Activated T-cell treated with anti-CD3 and anti-CD28 coated beads, Interleukin-2, amount 50 U/mL, for 4 hours (primary cell): ENCODE measurements at places on chromosomes 2 and 18. TPM values are rescaled to one million over a fixed set of nuclear protein-coding genes. Genes with fewer than 3 reads are reported as not detected.

DNA sequence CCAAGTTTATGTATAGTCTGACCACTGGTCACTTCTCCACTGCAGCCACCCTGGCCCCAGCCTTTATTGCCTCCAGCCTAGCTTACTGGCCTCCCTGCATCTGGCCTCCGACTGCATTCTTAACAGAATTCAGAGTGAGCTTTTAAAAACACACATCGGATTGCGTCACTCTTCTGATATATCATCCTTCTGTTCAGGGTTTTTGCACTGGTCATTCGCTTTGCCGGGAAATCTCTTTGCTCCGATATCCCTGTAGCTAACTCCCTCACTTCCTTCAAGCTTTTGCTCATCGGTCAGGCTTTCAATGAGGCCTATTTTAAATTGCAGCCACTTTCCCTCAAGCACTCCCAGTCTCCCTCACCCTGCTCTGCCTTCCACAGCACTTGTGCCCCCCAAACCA, 101.6 kb upstream of the DLX2 start:
- DNase-seq: no peak

- peak; percentile 57 for DNase-seq
Observed at GRCh38 chr18:48975817-48976649, 25.3 kb upstream of the SMAD7 start.

DNA sequence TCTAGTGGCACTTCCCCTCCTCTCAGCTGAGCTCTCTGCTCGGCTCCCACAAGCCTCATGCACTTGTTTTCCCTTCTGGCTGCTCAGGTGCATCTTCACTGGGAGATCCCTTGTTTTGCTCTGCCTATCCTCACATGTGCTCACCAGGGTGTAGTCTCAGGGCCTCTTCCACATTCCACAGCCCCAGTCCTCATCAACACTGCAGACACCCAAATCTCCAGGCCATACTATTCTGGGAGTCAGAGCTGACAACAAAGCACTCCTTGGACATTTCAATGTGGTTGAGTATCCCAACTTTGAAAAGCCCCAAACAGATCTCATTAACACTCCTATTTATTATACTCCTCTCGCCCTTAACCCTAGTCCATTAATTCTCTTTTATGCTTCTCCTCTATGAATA, 71.3 kb downstream of the CCDC93 start:
- DNase-seq: no peak

- no peak for DNase-seq
Observed at GRCh38 chr2:39476524-39476923, 39.4 kb upstream of the MAP4K3 start.

- no peak for DNase-seq
Observed at GRCh38 chr2:23589739-23590138, 204.8 kb downstream of the KLHL29 start.

DNA sequence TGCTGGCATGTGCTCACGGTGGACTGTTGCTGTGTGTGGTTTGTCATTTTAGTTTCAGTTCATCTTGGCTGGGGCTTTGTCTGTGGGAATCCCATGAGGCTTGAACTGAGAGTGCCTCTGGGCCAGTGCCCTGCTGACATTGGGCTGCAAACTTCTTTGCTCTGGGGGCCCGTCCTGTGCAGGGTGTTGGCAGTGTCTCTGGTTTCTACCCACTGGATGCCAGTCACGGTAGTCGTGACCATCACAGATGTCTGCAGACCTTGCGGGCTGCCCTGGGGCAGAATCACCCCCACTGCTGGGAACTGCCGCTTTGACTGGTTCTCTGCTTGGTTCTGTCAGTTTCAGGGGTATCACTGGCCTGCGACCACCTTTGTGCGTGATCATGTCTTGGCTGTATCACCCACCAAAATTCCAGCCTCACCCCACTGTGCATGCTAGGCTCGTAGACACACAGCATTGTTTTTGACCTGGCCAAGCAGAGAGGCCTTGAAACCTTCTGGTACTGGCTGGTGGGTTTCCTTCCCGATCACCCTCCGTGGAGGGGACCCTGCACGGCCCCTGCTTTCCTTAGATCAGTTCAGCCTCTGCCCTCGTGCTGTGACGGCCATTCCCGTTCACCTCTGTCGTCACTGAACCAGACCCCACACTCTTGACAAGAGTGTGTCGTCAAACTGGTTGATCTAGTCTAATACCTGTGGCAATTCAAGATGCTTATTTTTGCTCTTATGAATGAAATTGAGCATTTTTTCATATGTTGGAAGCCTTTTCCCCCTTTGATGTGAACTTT, 57.6 kb downstream of the KCNG2 start:
- DNase-seq: no peak

DNA sequence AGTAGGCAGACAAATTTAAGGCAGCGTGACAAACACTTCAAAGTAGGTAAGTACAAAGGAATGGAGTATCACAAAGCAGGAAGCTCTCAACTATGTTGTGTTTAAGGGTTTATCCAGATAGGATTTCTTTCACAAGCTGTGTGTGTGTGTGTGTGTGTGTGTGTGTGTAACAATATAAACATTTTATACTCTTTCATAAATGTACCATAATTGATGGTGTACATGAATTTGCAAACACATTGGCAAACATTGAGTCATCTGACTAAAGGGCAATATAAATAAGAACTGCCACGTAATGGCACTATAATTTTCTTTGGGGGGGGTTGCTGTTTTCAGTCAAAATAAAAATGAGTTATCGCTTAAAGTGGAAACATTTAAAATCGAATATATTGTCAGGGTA, 1004.4 kb upstream of the DDX18 start:
- DNase-seq: no peak

- no peak for DNase-seq
Observed at GRCh38 chr18:48997985-48998831, 47.4 kb upstream of the SMAD7 start.

- DNase-seq: no peak
Observed at GRCh38 chr2:86378469-86378868, 41.0 kb upstream of the REEP1 start.

CBLN2 gene
- not detected for total RNA-seq

DNA sequence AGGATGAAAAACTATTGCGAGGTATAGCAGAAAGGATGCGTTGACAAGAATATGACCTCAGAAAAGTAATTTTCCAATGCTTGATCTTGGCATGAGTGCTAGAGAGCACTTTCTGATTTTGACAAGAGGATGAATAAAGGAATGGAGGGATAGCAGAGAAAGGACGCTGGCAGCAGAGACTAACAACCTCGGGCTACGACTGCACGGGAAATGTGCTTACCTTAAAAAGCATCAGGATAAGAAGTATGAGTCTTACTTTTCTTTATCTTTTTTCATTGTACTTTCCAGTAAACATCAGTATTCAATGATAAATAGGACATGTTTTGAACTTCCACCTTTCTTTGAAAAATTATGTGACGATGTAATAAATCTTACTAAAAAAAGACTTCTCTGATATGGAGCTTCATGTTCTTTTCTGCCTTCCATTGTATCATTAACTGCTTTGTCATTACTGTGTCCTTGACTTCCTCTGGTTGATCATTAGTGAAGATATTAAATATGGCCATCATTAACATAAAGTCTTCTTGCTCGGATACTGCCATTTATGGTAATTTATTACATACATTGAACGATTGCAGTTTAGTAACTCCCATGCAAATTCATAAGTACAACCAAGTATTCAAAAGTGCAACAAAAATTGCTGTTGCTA, 265.6 kb downstream of the DSEL start:
- DNase-seq: no peak

DNA sequence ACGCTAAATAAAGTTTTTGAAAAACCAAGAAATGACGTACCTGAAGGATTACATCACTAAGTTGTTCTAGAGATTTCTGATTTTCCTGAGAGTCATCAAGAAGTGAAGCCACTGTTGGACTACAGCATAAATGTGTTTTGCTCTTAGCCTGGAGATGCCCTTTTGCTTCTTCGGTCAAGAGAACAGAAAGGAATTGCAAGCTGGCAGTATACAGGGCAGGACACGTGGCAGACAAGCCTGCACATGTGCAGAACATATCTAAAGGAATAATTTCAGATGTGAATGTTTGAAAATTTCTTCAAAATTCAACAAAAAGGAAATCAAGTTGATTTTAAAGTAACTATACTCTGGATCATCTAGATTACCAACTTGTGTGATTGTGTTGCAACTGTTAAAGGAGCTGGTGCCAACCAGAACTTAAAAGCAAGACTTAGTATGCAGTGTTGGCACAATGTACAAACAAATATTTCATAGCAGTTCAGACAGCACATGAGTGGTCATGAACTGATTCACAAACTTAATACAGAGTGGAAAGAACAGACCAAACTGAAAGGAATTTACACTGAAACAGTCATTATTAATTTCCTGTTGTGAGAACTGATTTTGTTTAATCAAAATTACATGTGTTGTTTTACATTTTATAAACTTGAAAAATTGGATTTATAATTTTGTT, 100.4 kb upstream of the CD226 start:
- no peak for DNase-seq

DNA sequence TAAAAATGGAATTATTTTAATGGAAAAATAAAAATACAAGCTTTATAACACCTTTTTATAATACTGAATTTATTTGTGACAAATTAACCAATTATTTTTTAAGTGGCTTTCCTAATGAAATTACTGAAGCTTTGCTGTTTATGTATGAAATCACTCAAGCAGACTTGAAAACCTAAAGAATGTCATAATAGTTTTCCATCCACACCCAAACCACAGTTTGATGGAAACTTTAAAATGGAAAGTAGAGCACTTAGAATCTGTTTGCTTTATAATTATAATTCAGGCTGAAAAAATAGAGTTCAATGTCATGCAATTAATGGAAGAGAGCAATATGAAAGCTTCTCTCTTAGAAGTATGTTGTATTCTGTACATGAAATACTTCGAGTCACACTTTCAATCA, 31.6 kb upstream of the WDR75 start:
- DNase-seq: no peak

DNA sequence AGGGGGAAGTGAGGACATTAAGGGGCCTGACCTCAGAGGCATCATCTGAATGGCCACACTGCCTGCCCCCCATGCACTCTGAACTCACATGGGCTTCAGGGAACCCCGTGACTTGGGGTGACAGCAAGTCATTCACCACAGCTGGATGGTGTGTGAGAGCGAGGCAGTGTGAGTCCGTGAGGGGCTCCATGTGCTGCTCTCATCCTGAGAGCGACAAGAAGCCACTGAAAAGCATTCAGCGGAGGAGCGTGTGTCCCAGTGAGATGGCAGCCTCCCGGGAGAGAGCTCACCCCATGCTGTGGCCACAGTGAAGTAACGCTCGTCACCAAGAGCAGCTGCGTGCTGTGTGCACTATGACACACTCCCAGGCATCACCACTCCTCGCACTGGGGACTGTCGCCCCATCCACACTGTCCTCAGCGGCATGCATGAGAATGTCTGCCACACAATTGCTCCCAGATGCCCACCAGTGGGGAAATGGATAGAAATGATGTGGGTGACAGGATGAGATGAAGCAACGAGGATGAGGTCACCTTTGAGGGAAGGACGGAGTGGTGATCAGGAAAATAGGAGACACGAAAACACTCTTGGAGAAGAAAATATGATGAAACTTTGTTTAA, 213.0 kb upstream of the RAB6C start:
- DNase-seq: no peak

IL36B gene
- total RNA-seq: not detected

DNA sequence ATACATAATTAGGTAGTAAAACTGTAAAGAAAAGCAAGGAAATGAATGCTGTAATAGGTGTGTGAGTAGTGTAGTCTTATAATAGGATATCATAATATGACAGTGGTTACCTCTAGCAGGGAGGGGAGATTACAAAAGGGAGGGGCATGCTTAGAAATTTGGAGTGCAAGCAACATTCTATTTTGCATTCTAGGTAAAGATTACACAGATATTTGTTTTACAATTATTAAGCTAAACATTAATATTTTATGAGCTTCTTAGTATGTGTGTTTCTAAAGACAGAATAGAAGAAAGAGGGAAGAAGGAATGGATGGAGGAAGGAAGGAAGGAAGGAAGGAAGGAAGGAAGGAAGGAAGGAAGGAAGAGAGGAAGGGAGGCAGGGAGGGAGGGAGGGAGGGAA, 177.9 kb downstream of the PAX3 start:
- DNase-seq: no peak

GRCh38 chr2:174322746-174323145, 12.0 kb upstream of the SP9 start:
- DNase-seq: no peak

GRCh38 chr2:168780669-168781071, 21.8 kb upstream of the NOSTRIN start:
- no peak for DNase-seq

DNA sequence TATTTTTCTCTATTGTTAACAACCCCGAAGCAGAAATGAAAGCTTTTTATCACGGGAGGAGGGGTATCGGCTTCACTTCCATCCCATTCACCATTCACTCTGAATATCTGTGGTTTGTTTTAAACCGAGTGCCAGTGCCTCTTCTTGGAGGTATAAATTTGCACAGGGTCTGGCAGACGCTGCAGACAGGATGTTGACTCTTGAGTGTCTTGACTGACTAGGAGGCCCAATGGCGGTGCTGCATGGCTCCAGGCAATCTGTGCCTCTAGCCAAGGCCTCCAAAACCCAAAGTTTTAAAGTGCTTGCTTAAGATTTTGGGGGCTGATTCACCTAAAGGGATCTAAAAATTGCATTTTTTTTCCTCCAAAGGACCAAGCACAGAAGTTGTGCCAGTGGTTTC, 183.8 kb downstream of the LTBP1 start:
- no peak for DNase-seq

CCDC74B gene
- total RNA-seq: 0.29 TPM

DNA sequence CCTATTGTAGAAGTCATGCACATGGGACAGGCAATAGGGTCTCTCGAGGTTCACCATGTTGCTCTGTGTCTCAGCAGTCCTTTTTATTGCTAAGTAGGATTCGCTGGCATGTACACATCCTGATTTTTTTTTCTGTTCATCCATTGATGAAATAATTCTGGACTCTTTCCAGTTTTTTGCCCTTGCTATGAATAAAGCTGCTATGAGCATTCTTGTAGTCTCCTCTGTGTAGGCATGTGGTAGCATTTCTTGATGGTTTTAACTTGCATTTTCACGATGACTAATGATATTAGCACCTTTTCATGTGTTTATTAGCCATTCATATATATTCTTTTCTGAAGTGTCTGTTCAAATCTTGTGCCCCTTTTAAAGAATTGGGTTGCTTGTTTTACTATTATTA, 65.8 kb upstream of the EDAR start:
- DNase-seq: no peak

- DNase-seq: peak; percentile 9
Observed at GRCh38 chr2:149160701-149161217, 122.3 kb downstream of the LYPD6B start.

DNA sequence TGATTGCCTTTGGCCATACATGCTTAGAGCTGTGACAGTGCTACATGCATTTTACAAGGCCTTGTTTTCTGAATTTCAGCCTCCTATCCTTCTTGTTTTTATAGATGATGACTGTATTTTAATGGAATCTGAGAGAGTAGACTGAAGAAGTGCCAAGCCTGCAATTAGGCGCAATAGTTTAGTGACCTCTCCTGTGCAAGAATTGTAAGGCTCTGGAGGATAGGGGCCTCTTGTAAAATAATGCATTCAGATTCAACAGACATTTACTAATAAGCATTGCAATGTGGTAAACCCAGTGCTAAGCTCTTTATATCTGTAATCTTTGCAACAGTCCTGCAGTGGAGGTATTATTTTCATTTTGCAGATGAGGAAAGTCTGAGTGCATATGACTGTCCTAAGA, 105.5 kb downstream of the TDRD15 start:
- no peak for DNase-seq
